ENCODE measurements at places on chromosomes 13 and 19. TPM values are rescaled to one million over a fixed set of nuclear protein-coding genes. Genes with fewer than 3 reads are reported as not detected.

SLC25A42 gene
- 2.9 TPM for total RNA-seq

ZNF726 gene
- 0.77 TPM for total RNA-seq

GRCh38 chr13:100560498-100561157 lies 28.0 kb downstream of the GGACT start:
- no peaks in the 10 kb centered on the region for H3K36me3 ChIP-seq
- peak; percentile 48 for DNase-seq
- H3K27ac ChIP-seq, result peak overlapping the region; percentile 53
- H3K4me3 ChIP-seq, result no peak overlapping the region
- no peaks in the 10 kb centered on the region for H3K27me3 ChIP-seq

DNA sequence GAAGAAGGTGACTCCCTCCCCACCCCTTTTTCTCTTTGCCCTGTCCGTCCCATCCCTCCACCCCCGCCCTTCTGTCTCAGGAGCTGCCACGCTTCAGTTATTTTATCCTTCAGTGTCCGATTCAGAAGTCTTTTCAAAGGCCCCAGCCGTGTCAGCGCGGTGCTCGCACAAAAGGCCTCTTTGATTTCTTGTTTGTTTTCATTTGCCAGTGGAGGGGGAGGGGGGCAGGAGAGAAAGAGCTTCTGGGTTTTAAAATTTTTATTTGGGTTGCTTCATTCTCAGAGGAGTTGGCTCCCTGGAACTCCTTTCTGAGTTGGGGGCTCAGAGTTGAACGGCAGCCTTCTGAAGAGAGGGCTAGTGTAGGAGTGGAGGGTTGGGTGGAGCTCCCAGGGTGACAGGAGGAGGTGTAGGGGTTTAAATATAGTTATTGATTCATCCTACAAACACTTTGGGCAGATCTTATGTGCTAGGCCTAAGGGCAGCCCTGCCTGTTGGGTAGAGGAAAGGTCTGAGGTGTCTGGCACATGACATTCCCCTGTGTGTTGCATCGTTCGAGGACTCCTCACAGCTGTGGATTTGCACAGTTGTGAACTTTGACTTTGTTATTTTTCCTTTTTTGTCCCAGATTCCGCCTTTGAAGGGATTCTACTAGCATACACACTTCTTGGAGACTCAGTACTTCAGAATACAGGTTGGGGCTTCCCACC lies 36.8 kb downstream of the NFIX start:
- no peaks in the 10 kb centered on the region for H3K27me3 ChIP-seq
- H3K4me3 ChIP-seq, result no peak overlapping the region
- peaks cover 51% of the 10 kb centered on the region for H3K4me1 ChIP-seq
- no peak for DNase-seq
- H3K27ac ChIP-seq, result peak overlapping the region; percentile 99

GRCh38 chr19:22622901-22623840 lies 11.0 kb upstream of the ZNF492 start:
- peak overlapping the region; percentile 39 for H3K27ac ChIP-seq
- H3K4me1 ChIP-seq, result no peaks in the 10 kb centered on the region
- H3K4me3 ChIP-seq, result peak overlapping the region; percentile 23
- H3K36me3 ChIP-seq, result no peaks in the 10 kb centered on the region
- H3K27me3 ChIP-seq, result no peaks in the 10 kb centered on the region

- no peak overlapping the region for H3K4me3 ChIP-seq
- H3K27ac ChIP-seq, result peak overlapping the region; percentile 46
- H3K27me3 ChIP-seq, result no peaks in the 10 kb centered on the region
- H3K36me3 ChIP-seq, result no peaks in the 10 kb centered on the region
- peak; percentile 34 for DNase-seq
Observed at GRCh38 chr13:102710261-102710679, 15.4 kb upstream of the METTL21C start.

GRCh38 chr13:32228330-32229041 lies 86.7 kb downstream of the ZAR1L start:
- H3K4me3 ChIP-seq, result no peak overlapping the region
- DNase-seq, result no peak
- H3K27me3 ChIP-seq, result no peaks in the 10 kb centered on the region

All from uterus (tissue), 4 donors.